Activated CD8-positive, alpha-beta memory T cell treated with anti-CD3 and anti-CD28 coated beads for 1 hour (primary cell): ENCODE measurements at places on chromosomes 16 and 17.

- no peak for DNase-seq
Observed at GRCh38 chr16:30740364-30741251, 7.6 kb upstream of the PHKG2 start.

- no peak for DNase-seq
Observed at GRCh38 chr16:57704905-57705852, 10.6 kb downstream of the DRC7 start.

DNA sequence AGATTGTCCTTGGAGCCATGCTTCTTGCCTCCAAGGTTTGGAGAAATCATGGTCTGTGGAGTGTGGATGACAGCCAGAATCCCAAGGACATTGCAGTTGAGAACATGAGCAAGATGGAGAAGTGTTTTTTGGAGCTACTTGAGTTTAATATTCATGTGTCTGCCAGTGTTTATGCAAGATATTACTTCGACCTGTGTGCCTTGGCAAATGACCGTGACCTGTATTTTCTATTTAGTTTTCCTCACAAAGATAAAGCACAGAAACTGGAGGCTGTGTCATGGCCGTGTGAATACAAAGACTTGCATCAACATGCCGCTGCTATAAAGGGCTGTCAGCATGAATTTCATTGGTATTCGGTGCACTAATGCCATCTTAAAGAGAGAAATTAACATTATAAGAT is 9.0 kb downstream of the GGA2 start:
- no peak for DNase-seq

DNA sequence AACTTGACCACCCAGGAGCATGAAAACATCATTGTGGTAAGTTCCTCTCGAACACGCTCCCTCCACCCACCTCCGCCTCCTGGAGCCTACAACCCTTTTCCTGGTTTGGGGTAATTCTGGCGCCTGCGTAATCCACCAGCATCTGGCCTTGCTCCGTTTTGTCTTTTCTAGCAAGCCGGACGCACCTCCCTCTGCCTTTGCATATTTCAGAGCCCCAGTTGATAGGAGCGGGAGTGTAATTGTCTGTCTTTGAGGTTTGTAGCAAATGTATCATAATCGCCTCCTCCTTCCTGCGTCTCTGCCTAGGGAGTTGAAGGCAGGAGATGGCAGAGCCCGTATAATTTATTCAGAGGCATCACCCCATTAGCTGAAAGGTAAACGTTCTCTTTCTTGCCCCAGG is 121.3 kb upstream of the PLCG2 start:
- DNase-seq: no peak

DNA sequence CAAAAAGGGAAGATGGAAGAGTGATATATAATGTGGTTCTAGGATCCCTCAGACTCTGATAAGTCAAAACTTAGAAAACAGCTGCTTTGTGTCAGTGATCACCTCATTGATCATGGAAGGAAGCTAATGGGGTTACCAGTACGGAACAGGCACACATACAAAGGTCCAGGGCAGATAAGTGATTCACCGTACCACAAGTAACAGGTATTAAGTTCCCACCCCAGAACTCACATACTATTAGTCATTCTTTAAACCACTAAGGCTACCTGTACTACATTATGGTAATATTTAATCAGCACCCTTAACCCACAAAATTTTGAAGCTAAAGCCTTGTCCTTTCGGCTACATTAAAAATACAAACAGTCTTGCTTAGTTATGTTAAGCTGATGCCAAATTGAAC is 17.4 kb downstream of the RNF43 start:
- no peak for DNase-seq

DNA sequence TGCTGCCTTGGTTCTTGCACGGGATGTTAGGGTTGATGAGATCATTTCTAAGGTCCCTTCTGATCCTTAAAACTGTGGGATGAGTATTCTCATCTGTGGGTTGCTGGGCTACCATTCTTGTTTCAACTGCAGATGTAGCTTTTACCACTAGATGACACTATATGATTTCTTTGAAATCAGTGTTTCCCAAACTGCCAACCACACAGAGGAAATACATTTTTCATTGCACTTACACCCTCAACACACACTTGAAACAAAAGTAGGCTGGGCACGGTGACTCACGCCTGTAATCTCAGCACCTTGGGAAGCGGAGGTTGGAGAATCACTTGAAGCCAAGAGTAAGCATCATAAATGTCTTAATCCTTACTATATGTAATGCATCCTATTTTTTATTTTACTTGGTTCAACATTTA is 15.3 kb downstream of the LCMT1 start:
- DNase-seq: no peak

DNA sequence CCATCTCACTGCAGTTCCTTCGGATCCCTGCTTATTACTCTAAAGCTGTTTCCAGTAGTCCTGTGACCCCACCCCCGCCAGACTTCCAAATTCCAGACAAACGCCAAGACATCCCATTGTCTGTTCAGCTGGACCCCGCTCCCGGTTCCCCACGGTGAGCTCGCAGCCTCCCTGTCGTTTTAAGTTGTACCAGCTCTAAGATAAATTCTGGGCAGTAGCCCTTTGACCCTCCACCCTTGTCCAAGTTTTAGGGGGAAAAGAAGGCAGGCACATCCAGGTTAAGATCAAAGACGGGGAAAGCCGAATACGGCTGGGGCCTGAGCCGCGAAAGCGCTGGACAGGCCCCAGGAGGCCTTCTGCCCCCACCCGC is 589 bp downstream of the ARL6IP1 start:
- no peak for DNase-seq

- DNase-seq: no peak
Observed at GRCh38 chr16:89890886-89891657, 17.7 kb downstream of the TCF25 start.

GRCh38 chr17:66715076-66715675 is 119.7 kb upstream of the CACNG5 start:
- no peak for DNase-seq

GRCh38 chr16:65679785-65680184 is 557.9 kb upstream of the CDH11 start:
- no peak for DNase-seq

GRCh38 chr17:71033336-71033735 is 864.0 kb downstream of the KCNJ2 start:
- no peak for DNase-seq

- DNase-seq: no peak
Observed at GRCh38 chr17:67959510-67959909, 36.8 kb downstream of the C17orf58 start.

- DNase-seq: no peak
Observed at GRCh38 chr16:2058872-2059271, 11.1 kb downstream of the TSC2 start.
